ENCODE measurements at places on chromosomes 11 and 22.

DNA sequence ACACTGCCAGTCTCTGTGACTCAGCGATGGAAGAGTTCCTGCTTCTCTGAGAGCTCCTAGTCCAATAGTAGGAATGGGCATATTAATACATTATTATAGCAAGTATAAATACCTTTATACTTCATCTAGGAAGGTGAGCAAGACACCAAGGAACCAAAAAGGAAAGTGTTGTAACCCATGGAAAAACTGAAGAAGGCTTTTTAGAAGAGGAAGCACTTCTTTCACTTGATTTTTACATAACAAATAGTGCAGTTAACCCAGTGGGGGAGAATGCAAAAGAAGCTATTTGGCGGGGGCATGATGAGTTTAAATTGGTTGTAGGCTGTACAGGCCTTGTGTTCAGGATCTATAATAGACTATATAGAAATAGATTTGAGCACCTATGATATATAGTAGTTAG lies 31.2 kb upstream of the C11orf87 start:
- no peak for DNase-seq

DNA sequence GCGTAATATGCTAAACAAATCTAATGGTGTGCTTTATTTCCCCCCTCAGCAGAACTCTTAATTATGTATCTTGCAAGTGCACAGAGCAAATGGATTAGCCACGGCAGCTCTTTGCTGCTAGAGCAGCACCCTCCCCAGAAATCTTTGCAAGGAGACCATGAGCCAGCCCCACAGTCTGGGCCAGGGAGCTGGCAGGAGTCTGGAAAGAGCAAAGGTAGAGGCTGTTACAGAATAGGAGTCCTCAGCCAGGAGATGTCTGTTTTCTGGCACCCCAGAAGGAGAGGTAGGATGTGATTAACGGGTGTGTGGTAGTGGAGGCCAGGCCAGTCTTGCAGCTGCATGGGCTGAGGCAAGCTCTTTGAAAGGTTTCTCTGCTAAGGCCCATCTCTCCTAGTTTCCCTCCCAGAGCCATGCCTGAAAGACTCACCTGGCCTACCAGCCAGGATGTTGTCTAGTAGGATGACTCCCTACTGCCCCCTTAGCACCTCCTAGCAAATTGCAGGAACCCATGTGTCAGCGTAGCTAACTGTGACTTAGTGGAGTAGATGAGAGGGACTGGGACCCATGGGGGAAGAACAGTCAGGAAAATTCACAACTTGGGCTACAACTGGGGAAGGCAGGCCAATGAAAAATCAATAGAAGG lies 557.2 kb downstream of the BUD13 start:
- no peak for DNase-seq

DNA sequence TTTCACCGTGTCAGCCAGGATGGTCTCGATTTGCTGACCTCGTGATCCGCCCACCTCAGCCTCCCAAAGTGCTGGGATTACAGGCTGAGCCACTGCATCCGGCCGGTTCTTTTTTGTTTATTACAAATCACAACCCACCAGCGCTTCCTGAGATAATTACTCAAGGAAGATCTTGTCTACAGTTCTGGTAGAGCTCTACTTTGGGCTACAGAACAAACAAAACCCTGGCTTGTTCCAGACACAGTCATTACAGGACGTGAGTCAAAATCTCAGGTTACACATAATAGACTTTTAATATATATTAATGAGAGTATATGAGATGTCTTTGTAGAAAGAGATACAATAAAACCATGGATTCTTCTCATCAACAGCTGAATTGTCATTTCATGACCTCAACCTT lies 42.8 kb upstream of the NUP50 start:
- peak; percentile 77 for DNase-seq

GRCh38 chr11:60872961-60873524 lies 5.7 kb downstream of the ZP1 start:
- DNase-seq = peak; percentile 95

DNA sequence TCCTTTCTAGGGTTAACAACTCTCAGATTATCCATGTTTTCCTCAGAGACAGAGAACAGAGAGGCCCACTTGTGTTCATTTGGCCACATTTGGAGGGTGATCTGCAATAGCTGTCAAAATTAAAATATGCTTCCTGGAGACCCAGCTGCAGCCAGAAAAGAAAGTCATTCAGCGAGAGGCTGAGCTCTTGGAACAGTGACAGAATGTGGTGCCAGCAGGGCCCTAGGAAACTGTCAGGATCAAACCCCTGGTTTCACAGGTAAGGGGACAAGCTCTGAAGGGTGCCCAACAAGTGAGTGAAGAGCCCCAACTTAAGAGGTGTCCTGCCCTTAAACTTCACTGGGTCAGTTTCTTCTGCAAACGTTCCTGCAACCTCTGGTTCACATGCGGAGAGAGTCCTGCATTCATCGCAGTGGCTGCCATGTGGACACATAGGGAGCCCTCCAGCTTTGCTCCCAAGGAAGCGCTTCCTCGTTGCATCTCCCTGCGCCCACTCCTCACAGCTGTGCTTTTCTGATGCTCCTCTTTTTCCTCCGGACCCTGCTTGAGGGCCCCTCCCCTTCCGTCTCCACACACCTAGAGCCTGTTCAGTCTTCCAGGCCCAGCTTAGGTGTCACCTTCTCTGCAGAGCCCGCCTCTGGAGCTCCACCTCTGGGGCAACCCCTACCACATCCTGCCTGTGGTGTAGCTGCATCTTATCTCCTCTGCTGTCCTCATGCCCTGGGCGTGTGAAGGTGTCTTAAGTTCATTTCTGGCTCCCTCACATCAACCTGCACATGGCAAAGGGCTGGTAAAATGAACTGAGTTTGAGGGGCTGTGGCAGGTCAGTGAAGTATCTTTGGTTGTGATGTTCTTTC lies 3.9 kb downstream of the UCP3 start:
- no peak for DNase-seq
